ENCODE measurements at places on chromosomes 12 and 14.

- no peak for DNase-seq
Observed at GRCh38 chr14:56159066-56159465, 40.9 kb downstream of the PELI2 start.

DNA sequence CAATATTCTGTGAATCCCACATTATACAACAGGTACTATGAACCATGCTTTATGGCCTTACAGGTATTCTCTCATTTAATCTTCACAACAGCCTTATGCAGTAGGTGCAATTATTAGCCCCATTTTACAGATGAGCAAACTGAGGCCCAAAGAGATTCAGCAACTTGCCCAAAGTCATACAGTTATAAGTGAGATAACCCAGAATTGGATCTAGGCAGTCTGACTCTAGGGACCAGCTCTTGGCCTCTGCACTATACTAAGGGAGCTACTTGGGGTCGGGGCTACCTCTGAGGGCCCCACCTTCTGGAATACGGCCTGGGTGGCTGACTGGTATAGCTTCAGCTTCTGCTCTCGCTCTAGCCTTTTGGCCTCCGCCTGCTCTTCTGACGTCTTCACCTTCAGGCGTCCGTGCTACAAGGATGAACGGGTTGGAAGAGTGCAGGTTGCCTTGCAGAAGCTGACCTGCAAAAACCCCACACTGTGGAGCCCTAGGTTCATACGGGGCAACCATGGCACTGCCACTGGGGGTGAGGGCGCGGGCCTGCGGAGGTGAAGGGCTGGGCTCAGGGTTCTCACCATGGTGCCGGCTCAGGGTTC lies 762 bp downstream of the RABGGTA start:
- no peak for DNase-seq

- no peak for DNase-seq
Observed at GRCh38 chr12:5307065-5307464, 124.8 kb upstream of the NTF3 start.

- no peak for DNase-seq
Observed at GRCh38 chr12:1291601-1292332, 300.7 kb downstream of the ERC1 start.

DNA sequence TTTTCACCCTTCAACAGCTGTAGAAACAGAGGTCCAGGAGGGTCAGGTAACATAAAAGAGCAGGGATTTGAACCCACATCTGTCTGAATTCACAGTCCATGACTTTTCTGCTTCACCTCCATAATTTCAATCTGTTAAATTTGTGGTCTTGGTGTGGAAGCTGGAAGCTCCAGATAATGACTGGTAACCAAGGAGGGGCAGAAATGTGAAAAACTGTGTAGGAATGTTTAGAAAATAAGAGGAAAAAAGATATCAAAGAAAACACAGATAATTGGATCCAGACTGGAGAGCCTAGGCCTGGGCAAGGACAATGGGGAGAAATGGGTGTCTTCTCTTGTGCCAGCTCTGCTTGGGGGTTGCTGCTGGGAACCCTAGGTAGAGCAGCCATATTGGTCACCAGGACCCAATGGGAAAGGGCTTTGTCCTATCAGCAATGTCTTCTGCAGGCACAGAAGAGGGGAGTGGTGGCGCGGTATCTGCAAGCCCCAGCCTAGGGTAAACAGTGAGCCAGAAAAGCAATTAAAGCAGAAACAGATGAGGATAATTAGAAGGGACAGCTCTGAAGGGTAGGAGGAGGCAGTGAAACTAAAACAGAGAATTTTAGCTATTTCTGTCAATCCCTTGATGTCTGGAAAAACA lies 54.3 kb upstream of the CCDC91 start:
- no peak for DNase-seq

- no peak for DNase-seq
Observed at GRCh38 chr12:88600272-88600671, 20.0 kb upstream of the KITLG start.

DNA sequence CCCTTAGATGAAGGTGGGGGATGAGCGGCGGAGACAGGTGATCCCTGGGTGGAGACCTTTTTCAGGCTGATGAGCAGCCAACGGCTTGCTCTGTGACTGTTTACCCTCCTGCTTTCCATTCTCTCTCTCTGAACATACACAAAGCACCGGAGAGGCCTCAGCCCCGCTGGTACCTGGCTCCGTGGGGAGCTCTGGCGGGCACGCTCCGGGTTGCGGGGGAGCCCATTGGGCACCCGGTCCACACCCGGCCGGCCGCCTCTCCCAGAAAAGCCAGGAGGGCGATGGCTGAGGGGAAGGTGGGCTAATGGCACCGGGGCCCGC lies 545 bp downstream of the SMARCC2 start:
- DNase-seq, result no peak

GRCh38 chr12:32891956-32892355 lies 4.6 kb downstream of the PKP2 start:
- peak; percentile 29 for DNase-seq

DNA sequence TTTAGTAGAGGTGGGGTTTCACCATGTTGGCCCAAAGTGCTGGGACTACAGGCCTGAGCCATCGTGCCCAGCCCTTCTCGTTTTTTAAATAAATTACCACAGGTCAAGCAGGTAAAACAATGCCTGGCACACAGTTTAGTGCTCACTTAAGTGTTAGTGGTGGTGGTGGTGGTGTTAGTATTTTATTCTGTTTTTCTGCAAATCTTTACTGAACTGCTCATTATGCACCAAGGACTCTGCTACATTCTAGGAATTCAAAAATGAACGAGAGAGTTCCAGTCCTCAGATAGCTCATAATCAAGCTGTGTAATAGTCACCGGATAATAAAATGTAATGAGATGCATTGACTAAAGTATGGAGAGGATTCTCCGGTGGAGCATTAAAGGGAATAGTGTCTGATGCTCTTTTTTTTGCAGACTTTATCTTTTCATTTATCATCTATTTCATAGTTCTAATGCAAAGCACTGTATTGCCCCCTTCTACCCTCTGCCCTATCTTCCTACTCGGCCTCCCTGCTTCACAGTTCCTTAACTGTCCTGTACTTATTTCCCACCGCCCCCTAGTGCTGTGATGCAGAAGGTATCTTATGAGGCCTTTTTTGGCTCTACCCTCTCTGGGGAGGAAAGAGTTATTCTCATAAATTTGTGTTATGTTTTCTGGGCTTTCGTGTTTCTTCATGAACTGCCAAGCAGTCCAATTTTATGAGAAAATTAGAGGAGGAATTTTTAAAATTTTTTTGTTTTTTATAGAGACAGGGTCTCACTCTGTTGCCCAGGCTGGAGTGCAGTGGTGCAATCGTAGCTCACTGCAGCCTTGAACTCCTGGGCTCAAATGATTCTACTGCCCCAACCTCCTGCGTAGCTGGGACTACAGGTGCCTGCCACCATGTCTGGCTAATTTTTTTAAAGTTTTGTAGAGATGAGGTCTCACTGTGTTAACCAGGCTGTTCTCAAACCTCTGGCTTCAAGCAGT lies 1.0 kb downstream of the ITFG2 start:
- DNase-seq, result peak; percentile 71

- no peak for DNase-seq
Observed at GRCh38 chr12:64656429-64656828, 46.1 kb downstream of the RASSF3 start.

- DNase-seq, result no peak
Observed at GRCh38 chr12:95088379-95088778, 15.0 kb upstream of the NR2C1 start.

- no peak for DNase-seq
Observed at GRCh38 chr14:96354246-96354645, 8.9 kb downstream of the ATG2B start.

DNA sequence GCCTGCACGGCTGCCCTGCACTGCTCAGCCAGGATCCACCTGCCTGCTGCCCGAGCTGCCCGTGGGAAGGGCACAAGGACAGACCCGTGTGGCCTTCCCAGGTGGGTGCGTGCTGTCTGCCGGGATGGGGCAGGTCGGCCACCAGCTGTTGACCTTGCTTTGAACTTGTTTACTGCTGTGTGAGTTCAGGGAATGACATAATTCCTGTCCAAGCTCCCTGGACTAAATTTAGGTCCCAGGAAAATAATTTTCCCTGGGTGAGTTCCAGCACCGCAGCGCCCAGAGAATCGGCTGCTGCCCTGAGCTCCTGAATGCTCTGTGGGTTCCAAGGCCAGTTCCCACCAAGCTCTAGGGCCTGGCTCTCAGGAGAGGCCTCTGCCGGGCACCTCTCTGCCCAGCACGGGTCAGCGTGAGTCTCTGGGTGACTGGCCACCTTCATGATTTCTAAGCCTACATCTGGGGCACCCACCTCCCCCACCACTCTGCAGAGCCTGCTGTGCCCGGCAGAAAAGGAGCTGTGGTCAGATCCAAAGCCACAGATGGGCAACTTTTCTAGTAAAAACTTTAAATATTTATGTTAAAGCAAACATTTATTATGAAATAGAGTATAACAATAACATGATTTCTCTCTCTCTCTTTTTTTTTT lies 27.2 kb upstream of the MLXIP start:
- no peak for DNase-seq

GRCh38 chr12:94240171-94240570 lies 91.8 kb downstream of the PLXNC1 start:
- DNase-seq, result peak; percentile 50

GRCh38 chr14:68552602-68553001 lies 240.3 kb downstream of the ZFP36L1 start:
- DNase-seq, result peak; percentile 44

DNA sequence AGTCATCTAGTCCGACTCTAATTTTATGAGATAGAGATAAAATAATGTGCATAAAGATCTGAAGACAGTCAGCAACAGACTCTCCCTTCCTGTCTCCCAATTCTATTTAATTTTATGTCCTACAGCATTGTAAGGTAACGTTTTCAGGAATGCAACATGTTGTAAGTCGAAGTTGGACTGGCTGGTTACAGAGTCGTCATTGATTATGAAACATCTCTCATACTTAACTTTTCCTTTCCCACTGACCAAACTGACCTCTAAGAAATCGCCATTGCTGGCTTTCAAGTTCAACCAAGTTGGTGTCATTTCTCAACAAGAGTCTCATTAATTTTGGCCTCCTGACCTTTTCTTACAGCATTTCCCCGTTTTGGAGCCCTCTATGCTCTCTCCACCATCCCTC lies 4.9 kb upstream of the RIC8B start:
- no peak for DNase-seq

GRCh38 chr14:79225815-79226214 lies 985.5 kb downstream of the DIO2 start:
- no peak for DNase-seq

DNA sequence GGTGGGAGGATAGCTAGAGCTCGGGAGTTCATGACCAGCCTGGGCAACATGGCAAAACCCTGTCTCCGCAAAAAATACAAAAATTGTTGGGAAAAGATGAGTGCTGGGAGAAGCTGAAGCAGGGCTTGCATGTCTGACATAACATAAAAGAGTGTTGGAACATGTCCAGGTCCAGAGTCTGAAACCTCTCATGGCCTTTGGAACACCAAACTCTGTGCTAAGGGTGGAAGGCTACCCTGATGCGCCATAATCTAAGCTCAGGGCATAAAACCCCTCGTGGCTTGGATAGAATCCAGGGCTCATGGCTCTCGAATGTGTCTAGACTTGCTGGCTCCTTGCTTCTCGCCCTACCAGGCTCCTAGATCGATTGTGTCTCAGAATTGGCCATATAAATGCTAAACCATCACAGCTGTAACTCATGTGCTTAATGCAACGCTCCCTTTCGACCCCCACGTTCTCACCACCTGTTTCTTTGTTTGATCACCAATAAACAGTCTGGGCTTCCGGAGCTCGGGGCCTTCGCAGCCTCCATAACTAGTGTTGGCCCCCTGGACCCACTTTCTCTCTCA lies 6.7 kb upstream of the CLEC7A start:
- no peak for DNase-seq

- DNase-seq, result peak; percentile 52
Observed at GRCh38 chr12:7857971-7858370, 14.7 kb downstream of the SLC2A14 start.

DNA sequence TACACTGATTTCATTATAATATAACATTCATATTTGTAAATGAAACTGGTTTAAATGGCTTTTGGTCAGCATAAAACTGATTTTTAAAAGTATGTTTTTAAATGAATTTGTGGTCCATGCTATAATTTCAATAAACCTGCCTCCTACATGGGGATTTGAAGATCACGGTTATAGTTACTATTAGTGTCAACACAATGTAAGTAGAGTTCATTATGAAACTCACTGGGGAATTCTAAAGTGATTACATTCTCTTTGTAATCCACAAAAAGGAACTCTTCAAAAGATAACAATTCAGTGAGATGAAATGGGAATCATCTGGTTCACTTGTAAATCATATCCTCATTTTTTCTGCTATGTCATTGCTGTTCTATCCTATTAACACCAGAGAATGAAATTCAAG lies 204.5 kb upstream of the G2E3 start:
- peak; percentile 16 for DNase-seq

DNA sequence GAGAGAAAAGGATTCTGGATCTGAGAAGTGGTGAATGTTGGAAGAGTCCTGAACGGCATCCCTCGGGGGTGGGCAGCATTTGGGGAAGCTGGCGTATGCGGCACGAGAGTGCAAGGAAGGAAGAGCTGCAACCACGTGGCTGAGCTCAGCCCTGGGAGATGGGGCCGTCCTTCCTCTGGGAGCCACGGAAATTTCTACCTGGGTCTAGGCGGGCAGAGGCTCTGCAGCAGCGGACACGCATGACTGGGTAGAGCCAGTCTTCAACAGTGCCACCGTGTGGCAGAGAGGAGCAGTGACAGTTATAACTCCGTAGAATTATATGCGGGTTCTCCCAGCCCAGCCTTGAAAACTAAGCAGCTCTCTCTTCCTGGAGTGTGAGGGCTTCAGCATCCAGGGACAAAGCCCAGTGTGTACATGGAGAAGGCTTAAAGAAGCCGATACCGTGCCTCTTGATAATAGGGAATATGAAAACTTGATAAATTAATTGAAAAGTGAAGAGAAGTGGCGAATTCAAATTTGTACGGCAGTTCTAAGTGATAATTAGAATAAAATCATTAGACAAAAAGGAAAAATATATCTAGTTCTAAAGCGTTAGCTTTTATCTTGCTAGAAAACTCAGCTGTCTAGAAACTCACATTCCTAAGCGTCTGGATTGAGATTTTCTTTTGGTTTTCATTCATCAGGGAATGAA lies 82.9 kb upstream of the STXBP6 start:
- peak; percentile 68 for DNase-seq

- DNase-seq, result no peak
Observed at GRCh38 chr12:52436000-52436827, 2.0 kb upstream of the KRT75 start.

- DNase-seq, result no peak
Observed at GRCh38 chr12:120733574-120733973, 7.9 kb downstream of the ACADS start.
